ENCODE measurements at places on chromosomes 3 and 15.

- DNase-seq = peak; percentile 45
These were observed 175.1 kb upstream of the ATP11B start for GRCh38 chr3:182618085-182618732.

DNA sequence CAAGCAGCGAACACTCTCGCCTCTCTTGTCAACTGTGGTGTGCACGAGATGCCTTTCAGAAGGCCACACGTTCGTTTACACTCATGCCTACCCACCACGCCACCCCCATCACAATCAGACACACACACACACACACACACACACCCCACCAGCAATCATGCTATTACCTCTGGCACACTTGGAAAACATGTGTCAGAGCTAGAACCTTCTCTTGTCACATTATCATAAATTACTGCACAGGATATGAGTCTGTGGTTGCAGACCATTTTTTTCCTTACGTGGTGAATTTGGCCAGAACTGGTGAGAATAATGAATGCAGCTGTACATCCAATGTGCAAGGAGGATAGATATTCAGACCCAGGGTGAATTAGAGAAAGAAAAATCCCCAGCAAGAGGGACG lies 52.4 kb downstream of the TRIM69 start:
- DNase-seq = no peak

GRCh38 chr15:59818336-59818735 lies 129.2 kb upstream of the BNIP2 start:
- DNase-seq = no peak

- DNase-seq = peak; percentile 18
These were observed 43.1 kb upstream of the SLC25A36 start for GRCh38 chr3:140898340-140899180.

GRCh38 chr3:37693511-37694283 lies 168.0 kb upstream of the CTDSPL start:
- no peak for DNase-seq

GRCh38 chr3:107683447-107683846 lies 160.7 kb downstream of the BBX start:
- no peak for DNase-seq

DNA sequence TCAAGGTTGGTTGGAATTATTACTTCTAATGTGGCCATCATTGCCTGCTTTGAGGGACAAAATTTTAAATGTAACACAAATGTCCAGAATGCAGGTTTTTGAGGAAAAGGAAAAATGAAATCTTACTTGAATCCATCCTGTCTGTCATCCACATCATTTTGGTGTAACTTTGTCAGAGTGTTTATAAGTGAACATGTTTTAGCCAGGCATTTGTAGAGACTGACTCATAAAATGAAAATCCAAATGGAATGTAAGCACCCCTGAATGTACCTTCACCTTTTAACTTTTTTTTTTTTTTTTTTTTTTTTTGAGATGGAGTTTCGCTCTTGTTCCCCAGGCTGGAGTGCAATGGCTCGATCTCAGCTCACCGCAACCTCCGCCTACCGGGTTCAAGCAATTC lies 141.8 kb upstream of the BNIP2 start:
- no peak for DNase-seq

- no peak for DNase-seq
These were observed 11.7 kb downstream of the PCCB start for GRCh38 chr3:136261826-136262225.

DNA sequence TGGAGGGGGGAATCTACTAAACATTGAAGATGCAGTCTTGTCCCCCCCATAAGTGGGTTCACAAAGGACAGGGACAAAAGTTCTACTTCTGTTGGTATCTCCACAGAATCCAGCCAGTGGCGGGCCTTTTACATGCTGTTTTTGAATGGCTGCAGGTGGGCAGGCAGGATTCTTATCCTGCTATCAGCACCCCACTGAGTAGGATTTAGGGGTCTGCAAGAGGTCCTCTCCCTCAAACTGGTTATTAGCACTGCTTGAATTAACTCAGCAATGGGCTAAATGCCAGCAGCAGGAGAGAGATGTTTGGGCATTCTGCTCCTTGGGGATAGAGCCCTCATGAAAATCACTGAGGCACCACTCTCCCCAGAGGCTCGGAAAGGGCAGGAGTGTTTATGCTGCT lies 40.3 kb downstream of the SEMA5B start:
- no peak for DNase-seq

- no peak for DNase-seq
These were observed 46.6 kb downstream of the LARS2 start for GRCh38 chr3:45434996-45435395.

DNA sequence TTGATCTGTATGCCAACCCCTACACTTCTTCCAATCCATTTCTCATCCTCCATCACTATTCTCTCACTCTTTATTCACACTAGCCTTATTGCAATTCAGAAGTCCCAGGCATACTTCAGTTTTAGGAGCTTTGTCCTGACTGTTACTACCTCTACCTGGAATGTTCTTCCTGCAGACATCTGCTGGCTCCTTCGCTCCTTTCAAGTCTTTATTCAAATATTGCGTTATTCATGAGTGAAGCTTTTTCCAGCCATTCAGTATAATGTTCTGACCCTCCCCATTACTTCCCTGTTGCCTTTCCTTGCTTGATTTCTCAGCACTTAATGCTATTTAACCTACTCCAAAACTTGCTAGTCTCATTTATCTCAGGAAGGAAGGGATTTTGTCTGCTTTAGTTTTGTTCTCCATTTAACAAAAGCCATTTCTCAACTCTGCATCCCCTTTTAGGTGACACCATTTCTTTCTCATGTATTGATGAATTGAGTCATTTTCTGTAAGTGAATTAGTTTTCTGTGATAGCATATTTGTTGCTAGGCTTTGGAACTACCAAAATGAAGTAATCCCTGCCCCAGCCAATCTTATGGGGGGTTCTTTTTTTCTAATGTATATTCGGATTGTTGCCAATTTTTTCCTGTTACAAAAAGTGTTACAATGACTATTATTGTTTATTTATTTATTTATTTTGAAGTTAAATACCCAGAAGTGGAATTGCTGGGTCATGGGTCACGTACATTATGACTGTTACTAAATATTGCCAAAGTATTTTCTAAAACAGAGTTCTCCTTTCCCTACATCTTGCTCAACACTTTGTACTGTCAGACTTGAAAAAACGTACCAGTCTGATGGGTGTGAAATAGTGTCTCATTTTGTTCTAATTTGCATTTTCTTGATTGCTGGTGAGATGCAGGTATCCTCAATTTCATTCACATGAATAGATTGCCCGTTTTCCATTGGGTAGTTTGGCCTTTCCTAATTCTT lies 9.4 kb downstream of the ATP11B start:
- DNase-seq = no peak

- no peak for DNase-seq
These were observed 202.3 kb upstream of the SUCLG2 start for GRCh38 chr3:67856718-67857117.

GRCh38 chr3:128506754-128507153 lies 13.8 kb upstream of the GATA2 start:
- no peak for DNase-seq

DNA sequence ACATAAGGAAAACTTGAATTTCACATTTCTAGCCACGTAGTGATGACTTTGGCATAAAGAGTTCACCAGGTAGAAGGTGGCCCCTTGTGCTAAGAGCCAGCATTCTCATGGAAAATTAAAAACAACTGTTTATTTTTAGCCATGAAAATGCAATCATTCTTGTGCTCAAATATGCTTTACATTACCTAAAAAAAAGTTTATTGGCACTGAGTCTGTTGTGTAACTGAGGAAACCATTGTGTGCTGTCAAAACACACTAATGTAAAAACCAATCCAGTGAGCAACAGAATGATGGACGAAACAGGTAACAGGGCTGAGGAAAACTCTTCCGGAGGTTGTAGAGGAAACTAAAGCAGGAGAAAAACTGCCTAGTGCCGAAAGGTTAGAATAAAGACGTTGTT lies 287.0 kb upstream of the TMC3 start:
- no peak for DNase-seq

GRCh38 chr3:8985411-8985831 lies 22.1 kb upstream of the RAD18 start:
- no peak for DNase-seq

- DNase-seq = no peak
These were observed 34.9 kb upstream of the TTBK2 start for GRCh38 chr15:42955518-42955917.

DNA sequence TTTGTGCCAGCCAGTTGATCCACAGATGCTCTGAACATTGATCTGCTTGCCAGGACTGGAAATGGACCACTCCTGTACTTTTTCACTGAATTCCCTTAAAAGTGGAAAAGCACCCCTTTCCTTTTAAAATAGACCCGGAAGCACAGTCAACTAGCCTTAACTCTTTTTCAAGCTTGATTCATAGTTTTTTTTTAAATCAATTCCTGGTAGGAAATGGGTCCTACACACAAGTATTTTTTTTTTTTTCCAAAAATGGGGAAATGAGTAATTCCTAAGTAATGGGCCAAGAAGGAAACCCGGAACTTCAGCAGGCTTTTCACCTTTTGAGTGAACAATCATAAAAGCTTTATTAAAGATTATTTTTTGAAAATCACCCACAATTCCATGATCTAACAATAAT lies 234.4 kb upstream of the ADAMTS9 start:
- no peak for DNase-seq

- DNase-seq = no peak
These were observed 85.7 kb downstream of the SLMAP start for GRCh38 chr3:57841818-57842217.

DNA sequence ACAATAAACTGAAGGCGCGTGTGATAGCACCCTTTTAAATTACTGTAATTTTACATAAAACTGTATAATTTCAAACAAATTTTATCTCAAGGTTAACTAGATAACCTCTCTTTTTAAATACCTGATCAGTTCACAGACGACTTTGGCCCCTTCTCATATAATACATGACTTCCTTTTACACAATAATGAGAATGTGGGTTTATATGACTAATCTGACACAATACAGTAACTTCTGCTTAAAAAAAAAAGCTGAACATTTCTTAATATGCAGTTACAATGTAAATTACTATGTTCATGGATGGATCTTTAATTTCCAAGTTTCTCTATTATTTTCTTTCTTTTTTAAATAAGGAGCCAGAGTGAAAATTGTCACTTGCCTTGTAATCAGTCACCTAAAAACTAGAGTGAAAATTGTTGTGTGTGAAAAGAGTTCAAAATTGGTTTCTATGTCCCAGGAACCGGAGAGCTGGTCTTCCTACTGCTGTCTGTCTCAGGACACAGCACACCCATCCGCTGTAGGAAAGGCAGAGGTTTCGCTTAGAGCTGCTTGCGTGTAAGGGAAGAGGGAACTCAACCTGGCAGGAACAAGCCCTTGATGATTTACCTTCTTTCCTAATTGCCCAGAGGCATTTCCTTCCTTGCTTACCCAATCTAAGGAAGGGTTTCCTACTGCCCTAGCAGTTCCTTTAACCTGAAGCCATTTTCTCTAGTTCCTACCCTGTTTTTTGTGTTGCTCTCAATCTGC lies 33.3 kb downstream of the PLD1 start:
- no peak for DNase-seq

GRCh38 chr3:191175102-191175501 lies 23.9 kb upstream of the OSTN start:
- DNase-seq = no peak

GRCh38 chr3:184896336-184896735 lies 84.4 kb downstream of the VPS8 start:
- DNase-seq = no peak

DNA sequence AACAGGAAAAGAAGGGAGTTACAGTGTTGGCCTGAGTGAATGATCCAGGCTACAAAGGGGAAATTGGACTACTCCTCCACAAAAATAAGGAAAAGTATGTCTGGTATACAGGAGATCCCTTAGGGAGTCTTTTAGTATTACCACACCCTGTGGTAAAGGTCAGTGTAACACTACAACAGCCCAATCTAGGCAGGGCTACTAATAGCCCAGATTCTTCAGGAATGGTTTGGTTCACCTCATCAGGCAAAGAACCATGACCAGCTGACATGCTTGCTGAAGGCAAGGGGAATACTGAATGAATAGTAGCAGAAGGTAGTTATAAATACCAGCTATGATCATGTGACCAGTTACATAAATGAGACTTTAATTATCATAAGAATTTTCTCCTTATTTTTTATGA lies 372.6 kb upstream of the ATP11B start:
- no peak for DNase-seq

DNA sequence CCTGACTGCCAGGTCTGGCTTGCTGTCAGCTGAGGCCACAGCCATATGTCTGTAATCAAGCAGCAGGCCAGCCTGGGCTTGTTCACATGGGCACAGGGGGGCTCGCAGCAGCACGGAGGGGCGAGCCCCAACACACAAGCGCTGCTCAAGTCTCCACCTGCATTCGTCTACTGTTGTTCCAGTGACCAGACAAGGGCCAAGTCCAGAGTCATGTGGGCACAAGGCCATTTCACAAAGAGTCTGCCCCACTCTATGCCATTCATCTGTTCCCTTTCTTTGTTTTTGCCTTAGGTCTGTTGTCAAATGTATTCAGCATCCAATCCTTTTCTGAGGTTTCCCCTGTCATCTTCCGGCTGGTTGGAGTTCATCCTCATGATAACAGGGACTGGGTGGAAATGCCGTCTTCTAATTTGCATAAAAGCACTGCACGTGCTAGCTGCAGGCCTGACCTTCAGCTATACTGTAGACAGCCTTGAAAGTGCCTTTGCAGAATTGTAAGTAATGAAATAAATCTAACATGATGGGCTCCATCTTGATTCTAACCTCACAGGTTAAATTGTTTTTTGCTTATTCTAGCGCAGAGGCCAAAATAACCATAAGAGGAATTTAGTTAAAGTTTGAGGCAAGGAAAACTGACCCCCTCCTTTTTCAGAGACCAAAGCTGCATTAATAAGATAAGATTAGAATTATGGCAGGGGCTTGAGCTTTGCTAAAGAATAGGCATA lies 28.6 kb upstream of the KBTBD12 start:
- no peak for DNase-seq

- no peak for DNase-seq
These were observed 226.6 kb upstream of the HES1 start for GRCh38 chr3:193909387-193909786.

DNA sequence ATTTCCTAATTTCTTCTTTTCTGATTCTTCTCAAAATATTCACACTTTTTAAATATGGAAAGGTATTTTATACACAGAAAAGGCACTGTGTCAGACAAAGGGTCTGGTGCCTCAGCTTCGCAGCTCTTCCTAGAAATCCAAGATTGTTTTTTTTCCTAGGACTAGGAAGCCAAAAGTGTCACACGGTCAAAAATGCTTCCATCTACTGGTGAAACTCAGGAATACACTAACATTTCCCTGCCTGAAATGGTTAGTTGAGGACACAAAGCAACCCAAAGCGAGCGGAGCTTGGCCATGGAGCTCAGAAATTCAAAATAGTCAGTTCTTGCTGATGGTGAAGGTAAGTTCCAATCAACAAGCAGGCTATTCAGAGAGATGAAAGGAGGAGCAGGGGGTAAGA lies 426.5 kb upstream of the RASGRP1 start:
- no peak for DNase-seq

- no peak for DNase-seq
These were observed 104.2 kb upstream of the TGFBR2 start for GRCh38 chr3:30502051-30502741.

GRCh38 chr3:108861401-108861800 lies 38.8 kb downstream of the TRAT1 start:
- DNase-seq = no peak

GRCh38 chr3:69288161-69288895 lies 97.6 kb downstream of the FRMD4B start:
- no peak for DNase-seq

- no peak for DNase-seq
These were observed 66.0 kb upstream of the GOLIM4 start for GRCh38 chr3:168161696-168162095.

Data from NCI-H1417 treated with DMSO at 0.1 percent for 48 hours (cell line).